ENCODE measurements at places on chromosomes 1 and 21.
A peak's percentile ranks its signal among the peaks of the same experiment; 100 is the strongest.

DNA sequence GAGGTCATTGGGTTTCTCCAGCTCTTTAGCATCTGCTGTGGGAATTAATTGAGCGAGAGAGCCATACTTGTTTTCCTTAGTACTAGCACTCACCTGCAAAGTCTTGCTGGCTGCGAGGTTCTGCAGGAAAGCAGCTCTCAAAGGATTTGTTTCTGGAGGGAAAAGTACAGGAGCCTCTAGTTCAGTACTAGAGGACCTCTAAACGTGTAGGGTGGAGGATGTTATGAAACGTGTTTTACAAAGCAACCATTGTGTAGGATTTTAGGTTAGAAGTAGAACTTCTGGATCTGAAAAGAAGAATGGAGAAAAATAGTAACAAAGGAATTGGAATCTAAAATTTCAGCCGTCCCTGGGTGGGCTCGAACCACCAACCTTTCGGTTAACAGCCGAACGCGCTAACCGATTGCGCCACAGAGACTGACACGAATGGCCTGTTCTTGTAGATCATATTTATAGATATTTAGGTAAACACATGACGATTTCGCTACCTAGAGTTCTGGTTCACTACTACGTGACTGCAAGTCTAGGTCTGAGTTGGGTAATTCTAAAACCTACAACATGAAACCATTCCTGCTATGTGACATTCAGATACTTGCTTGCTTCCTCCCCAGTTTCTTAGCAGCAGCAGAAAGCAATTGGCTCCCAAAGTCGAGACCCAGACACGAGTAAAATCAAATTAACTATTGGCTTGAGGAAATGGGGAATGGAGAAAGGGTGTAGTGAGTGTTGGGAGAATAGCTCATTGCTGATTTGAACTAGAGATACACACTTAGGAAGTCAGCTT lies 60.2 kb upstream of the CFAP126 start:
- DNase-seq = no peak

GRCh38 chr1:228983231-228983660 lies 248.0 kb downstream of the RHOU start:
- no peak for DNase-seq

- DNase-seq = peak; percentile 32
These were observed 923 bp upstream of the IFNGR2 start for GRCh38 chr21:33402001-33402979.

DNA sequence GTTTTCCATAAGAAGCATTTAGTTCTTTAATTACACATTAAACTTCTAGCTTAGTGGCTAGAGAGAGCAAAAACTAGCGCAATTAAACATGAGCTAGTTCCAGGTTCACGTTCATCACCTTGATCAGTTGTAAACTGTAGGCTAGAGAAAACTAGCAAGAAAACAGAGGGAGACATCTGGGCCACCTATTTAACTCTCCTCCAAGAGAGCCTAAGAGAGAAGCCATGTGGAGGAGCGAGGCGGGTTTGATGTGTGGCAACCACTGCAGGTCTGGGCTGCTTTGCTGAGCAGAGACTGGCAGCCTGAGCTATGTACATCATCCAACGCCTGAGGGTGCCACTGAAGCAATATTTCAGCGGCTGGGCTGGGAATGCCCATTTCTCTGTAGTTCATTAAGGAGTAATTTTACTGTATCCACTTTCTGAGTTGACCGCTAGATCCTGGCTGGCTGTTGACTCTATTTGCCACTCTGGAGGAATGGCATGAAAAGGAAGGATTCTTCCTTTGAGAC lies 252.9 kb downstream of the DYRK1A start:
- no peak for DNase-seq

DNA sequence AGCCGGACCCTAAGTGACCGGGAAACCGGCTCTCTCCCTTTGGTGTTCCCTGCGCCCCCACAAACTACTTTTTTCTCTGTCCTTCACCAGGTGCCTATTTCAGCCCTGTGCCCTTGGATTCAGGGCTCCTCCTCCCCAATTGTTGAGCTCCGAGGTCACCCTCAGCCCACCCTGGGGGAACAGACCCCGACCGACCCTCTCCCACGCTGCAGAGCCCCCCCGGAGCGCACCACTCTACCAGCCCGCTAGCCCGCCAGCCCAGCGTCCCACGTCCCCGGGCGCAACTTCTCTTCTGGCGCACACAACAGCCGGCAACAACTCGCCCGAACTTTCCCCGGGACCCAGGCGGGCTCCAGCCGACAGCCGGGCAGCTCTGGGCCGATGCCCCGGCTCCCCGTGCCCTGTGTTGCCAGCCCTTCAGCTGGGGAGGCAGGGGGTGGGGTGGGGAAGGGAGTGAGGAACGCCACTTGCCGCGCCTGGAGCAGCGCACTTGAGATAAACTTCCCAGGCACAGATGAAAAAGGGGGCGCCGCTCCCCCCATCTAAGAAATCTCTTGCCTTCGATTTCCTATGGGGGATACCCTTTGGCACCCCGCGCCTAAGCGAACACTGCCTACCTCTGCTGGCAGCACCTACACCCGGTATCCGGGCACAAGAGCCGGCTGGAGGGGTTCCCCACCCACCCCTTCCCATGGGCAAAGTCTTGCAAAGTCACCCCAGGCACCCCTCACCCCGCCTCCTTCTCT lies 997 bp downstream of the CASZ1 start:
- DNase-seq = no peak

All from stimulated activated naive CD4-positive, alpha-beta T cell (primary cell).